ENCODE measurements at places on chromosomes 16 and 17.

- DNase-seq, result no peak
Observed at GRCh38 chr16:31436221-31437045, 6.2 kb downstream of the ZNF843 start.

GRCh38 chr16:85246473-85246872 is 134.2 kb upstream of the CIBAR2 start:
- no peak for DNase-seq

DNA sequence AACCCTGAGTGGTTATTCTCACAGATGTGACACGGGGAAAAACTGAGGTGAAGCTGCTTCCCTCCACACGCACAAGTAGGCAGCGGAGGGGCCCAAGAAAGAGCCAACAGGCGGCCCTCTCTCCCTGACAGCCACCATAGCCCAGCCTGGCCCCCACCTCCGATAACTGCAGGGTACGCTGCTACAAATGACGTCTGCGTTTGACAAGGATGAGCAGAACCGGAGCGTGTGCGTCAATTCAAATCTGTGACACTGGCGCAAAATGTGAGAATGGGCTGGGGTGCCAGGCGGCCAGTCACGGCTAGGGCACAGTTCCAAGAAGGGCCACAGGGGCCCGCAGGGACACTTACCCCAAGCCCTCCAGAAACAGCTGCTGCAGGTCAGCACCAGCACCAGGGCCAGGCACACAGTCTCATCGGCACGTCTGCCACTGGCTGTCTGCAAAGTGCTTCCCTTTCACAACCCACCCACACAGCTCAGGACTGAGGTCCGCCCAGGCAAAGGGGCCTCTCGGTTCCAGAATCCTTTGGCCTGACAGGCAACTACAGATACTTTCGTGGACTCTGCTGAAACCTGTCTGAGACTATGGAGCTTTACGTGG is 14.4 kb downstream of the AXIN1 start:
- DNase-seq, result no peak

DNA sequence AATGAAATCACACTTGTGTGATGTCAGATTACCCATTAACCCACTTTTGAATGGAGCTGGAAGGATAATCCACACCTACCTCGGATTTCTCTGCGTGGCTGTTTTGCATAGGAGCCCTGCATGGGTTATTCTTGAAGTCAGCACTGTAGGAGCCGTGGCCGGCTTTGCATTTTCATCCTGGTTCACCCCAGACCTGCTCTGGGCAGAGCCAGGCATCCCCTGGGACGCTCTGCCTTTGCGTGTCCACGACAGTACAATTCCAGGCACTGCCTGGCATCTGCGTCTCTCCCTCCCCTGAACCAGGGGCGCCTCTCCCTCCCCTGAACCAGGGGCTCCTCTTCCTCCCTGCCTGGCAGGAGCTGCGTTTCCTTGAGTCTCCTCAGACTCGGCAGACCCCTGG is 29.7 kb upstream of the ZNF750 start:
- no peak for DNase-seq

- no peak for DNase-seq
Observed at GRCh38 chr17:29949696-29950095, 8.3 kb downstream of the EFCAB5 start.

All from stimulated activated CD4-positive, alpha-beta T cell treated with anti-CD3 and anti-CD28 coated beads, Interleukin-12 subunit alpha, Interleukin-12 subunit beta, amount 100 ng/mL, for 48 hours (primary cell).